A549 (cell line): ENCODE measurements at places on chromosomes 6 and 20. TPM values are rescaled to one million over a fixed set of nuclear protein-coding genes. Genes with fewer than 3 reads are reported as not detected.
A peak's percentile ranks its signal among the peaks of the same experiment; 100 is the strongest.

GRCh38 chr6:35512740-35513139, at the start of gene TULP1:
Gene TULP1 (minus strand): TSS chr6:35512896. CDS start chr6:35512858, 38 bp downstream.
- DNase-seq = no peak

GRCh38 chr20:20456741-20457140, 88.8 kb downstream of the INSM1 start:
- DNase-seq = no peak

The SLC26A8 gene
- not detected in 3 replicates for polyA plus RNA-seq

The OXT gene
- not detected in 3 replicates for polyA plus RNA-seq

The CYP21A2 gene
- polyA plus RNA-seq = not detected in 3 replicates

GRCh38 chr6:38684237-38684636, 18.7 kb downstream of the GLO1 start:
- DNase-seq = no peak

DNA sequence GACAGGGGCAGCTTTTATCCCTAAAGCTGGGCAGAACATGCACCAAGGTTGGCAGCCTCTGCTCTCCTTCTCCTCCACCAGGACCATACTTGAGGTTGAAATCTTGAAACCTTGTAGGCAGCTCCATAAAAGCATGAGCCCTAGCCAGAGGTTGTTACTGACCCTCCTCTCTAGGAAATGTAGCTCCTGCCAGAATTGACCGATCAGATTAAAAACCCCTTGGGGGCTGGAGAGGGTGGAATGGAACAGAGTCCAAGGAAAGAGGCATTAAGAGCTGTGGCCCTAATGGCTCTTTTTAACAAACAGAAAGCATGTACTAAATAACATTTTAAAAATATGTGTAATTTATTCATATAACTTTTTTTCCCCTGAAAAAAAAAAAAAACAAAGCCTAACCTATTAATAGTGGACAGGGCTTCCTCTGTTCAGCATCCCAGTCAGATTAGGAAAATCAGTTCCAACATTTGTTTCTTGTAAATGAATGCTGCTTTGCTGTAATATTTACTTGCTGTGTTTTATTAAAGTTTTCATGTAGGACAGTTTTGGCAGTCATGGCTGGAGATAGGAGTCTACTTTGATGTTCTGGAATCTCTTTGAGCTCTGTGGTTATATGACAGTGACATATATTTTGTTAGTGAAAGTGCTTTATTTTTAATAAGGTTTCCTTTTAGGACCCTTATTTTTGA, 41.3 kb downstream of the MTHFD1L start:
- DNase-seq = no peak

DNA sequence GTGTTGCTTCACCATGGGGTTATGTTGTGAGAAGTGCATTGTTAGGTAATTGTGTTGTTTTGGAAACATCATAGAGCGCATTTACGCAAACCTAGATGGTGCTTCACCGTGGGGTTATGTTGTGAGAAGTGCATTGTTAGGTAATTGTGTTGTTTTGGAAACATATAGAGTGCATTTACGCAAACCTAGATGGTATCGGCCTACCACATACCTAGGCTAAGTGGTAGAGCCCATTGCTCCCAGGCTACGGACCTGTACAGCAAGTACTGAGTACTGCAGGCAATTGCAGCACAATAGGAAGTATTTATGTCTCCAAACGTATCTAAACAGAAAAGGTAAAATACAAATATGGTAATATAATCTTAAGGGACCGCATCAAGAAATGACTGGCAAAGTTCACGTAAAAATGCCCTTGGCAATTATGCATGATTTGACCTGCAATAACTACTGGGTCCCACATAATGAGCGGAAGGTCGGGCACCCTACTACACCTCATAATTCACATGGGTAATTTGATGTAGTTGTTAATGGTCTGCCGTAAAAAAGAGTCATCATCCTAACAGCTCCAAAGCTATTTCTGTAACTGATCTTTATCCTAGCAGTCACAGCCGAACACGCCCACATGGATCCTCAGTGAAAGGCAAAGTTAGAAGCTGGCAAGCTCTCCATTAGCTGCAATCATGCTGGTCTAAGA, 76.0 kb downstream of the RSPH3 start:
- DNase-seq = no peak

The WFDC10B gene
- polyA plus RNA-seq = not detected in 3 replicates

DNA sequence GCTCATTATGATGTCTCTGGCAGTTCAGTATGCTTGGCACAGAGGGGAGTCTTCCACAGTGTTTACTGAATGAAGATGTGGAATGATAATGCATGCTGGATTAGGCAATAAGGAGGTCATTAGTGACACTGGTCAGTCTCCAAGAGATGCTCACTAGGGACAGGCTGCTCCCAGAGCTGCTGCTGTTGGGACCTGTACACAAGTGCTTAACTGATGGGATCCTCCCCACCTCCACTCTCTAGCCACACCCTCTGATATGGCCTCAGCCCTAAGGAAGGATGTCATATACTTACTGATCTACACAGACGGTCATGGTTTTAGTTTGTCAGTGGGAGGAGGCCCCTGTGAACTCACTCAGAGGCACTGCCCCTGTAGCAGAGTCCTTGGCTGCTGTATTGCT, 73.4 kb downstream of the MYB start:
- DNase-seq = no peak

- no peak for DNase-seq
Measured at GRCh38 chr6:1170794-1171193, 141.1 kb upstream of the FOXQ1 start.

- DNase-seq = no peak
Measured at GRCh38 chr20:32569380-32570305, 15.5 kb downstream of the NOL4L start.

The BMP5 gene
- polyA plus RNA-seq = 0.03 to 0.04 TPM (median 0.04 TPM) in 3 replicates

The MAS1 gene
- polyA plus RNA-seq = not detected in 3 replicates

- DNase-seq = no peak
Measured at GRCh38 chr6:110233770-110234374, 53.6 kb downstream of the CDC40 start.

- peak; percentile 41 for DNase-seq
Measured at GRCh38 chr20:52231230-52231746, 39.7 kb upstream of the ZFP64 start.

DNA sequence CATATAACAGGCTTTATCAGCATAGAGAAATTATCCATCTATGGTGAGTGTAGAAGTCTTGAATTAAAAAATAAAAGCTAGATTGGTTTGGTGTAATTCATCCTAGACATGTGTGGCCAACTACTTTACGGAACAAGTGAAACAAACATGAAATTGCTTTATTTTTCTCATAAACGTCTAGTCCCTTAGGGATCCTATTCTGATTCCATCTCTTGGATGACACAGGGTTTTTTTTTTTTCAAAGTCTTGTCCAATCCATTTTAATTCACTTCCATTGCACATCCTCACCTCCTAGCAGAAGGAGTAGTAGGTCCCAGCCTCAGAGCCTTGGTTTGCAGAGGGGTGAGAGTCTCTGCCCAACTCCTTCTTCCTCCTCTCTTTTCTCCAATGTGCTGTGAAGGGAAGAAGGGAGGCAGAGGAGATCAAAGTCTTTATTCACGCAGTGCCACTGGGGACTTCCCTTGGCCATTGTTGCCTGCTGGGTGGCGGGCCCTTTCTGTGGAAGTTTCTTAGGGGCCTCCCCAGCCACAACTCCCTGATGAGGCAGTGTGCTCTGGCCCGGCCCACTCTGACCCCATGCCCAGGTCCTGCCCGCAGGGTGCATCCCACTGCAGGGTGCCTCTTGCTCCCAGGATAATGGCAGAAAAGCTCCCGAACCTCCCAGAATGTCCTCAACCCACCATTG, 104.4 kb upstream of the SNX9 start:
- DNase-seq = no peak

- no peak for DNase-seq
Measured at GRCh38 chr20:46816886-46817638, 77.6 kb upstream of the EYA2 start.

The RAET1L gene
- polyA plus RNA-seq = 0.18 to 0.22 TPM in 2 of 3 replicates, not detected in the other

The BCKDHB gene
- 6.4 to 7.7 TPM (median 7.4 TPM) in 3 replicates for polyA plus RNA-seq

The GPX5 gene
- not detected in 3 replicates for polyA plus RNA-seq

The HLA-DQA1 gene
- not detected in 3 replicates for polyA plus RNA-seq

DNA sequence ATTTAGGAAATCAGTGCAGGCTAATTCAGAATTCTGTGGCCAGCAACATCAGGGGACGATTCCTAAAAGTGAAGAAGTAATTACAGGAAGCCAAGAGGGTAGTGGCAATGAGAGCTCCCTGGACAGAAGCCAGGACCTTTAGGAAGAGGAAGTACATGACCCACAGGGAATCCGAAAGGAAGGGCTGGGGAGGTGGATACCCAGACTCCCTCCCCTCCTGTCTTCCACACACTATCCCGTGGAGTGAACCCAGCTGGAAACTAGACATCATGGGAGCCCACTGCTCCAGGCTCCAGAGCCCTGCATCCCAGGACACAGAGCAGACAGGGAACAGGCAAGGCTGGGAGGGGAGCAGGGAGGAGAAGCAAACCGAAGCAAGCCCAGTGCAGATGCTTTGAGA, 83.0 kb downstream of the SNX5 start:
- no peak for DNase-seq

- DNase-seq = no peak
Measured at GRCh38 chr20:25073544-25073943, 8.4 kb downstream of the VSX1 start.

The CPXM1 gene
- not detected in 3 replicates for polyA plus RNA-seq

GRCh38 chr6:135932651-135933050, 81.2 kb downstream of the PDE7B start:
- no peak for DNase-seq

DNA sequence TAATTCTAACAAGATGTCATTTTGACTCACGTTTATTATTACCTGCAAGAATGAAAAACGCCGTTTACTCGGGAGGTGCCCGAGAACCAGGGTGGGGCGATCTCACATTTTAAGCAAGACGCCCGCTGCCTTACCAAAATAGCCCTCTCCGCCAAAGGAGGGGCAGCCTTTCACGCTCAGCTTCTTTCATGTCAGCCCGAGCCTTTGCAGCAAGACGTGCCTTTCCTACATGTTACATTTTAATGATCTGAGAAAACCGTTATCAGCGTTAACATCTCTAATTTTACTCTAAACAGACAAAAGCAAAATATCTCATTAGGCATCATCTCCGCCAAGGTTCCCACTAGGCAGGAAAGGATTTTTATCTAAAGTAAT, 2.0 kb downstream of the BACH2 start:
- no peak for DNase-seq

- DNase-seq = no peak
Measured at GRCh38 chr20:46791722-46792416, 82.4 kb downstream of the SLC2A10 start.

The TPD52L2 gene
- 94.1 to 102 TPM (median 99.0 TPM) in 3 replicates for polyA plus RNA-seq

DNA sequence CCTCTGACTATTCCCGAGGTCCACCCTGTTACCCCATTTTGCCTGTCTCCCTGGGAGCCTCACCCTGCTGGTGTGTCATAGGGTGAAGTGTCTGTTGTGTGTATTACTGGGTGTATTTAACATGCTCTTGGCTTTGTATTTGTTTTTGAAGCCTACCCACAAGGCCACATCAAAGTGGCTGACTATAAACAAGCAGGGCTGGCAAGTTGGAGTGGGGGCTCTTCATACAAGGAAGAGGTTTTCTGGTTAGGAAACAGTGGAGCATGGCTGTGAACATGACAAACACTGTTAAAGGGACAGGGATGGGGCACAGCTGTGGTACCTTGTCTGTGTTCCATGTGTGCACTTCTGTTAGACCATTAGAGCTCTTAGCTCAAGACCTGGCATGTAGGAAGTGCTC, 26.3 kb downstream of the HECA start:
- DNase-seq = no peak

- DNase-seq = peak; percentile 58
Measured at GRCh38 chr6:147506704-147507114, 1.8 kb upstream of the SAMD5 start.

The SALL4 gene
- 2.3 to 3.8 TPM (median 2.5 TPM) in 3 replicates for polyA plus RNA-seq

DNA sequence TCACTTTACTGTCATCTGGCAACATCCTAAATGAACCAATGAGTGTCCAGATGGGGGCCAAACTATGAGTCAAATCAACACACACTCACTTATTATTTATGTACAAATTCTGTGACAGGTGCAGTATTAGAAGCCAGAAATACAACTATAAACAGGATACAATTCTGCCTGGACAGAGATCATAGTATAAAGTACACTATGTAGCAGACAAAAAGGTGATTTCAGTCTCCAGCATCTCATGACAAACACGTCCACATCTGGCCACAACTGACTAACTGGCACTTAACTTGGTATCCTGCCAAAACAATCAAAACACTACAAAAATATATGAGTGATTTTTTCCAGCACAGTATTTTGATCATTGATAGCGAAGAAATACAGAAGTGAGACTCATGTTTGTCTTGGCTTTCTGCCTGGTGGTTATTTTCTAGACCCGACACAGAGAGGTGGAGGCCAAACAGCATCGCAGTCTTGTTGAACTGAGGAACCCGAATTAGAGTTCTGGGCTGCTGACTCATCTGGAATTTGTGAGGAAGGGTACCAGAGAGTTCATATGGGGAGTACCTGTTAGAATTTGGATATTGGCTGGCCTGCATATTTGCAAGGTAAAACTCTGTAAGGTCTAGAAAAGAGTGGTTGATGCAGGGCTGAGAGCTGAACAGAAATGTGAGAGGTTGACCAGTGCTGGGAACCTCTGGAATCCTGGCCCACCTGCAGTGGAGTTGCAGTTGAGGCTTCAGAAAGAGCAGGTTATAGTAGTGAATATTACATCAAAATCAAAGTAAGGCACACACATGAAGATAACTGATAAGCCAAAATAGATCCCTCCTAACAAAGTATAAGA, 475.2 kb downstream of the PTPRT start:
- no peak for DNase-seq

DNA sequence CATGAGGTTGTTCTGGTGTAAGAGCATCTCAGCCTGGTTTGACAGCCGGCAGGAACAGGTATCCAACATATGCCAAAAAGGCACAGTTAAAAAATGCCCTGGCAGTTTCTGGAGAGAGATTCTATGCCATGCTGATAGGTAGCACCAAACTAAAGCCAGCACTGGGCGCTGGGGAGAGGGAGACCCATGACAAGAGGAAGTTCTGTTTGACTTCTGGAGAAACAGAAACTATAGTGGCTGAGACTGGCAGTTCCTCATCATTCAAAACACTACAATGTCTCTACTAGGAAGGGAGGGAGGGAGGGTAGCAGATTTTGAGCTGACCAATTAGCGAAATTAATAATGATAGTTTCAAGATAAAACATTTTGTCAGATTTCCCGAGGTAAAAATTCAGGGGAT, 174.1 kb downstream of the ADAT2 start:
- DNase-seq = no peak
